NCI-H345 (cell line): ENCODE measurements at places on chromosomes 1 and 21.

GRCh38 chr1:206144605-206145004 is 27.4 kb upstream of the AVPR1B start:
- peak; percentile 22 for DNase-seq

DNA sequence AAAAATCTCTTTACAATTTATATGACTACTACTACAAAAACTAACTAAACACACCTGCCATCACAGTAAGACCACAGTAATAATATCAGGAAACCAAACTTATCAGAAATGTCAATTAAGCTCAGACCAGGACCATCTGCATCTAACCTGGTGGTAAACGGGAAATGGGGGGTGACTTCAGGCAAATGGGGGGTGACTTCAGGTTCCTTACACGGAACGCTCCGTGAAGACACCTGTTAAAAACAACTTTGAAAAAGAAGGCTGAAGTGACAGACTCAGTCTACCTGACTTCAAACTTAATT is 15.8 kb downstream of the PRDM15 start:
- DNase-seq: no peak

GRCh38 chr1:161285113-161285512 is 24.7 kb downstream of the MPZ start:
- no peak for DNase-seq

GRCh38 chr1:64766429-64766828 is 21.6 kb downstream of the RAVER2 start:
- DNase-seq: peak; percentile 13

- peak; percentile 76 for DNase-seq
Observed at GRCh38 chr1:7223334-7224080, 438.3 kb downstream of the CAMTA1 start.

DNA sequence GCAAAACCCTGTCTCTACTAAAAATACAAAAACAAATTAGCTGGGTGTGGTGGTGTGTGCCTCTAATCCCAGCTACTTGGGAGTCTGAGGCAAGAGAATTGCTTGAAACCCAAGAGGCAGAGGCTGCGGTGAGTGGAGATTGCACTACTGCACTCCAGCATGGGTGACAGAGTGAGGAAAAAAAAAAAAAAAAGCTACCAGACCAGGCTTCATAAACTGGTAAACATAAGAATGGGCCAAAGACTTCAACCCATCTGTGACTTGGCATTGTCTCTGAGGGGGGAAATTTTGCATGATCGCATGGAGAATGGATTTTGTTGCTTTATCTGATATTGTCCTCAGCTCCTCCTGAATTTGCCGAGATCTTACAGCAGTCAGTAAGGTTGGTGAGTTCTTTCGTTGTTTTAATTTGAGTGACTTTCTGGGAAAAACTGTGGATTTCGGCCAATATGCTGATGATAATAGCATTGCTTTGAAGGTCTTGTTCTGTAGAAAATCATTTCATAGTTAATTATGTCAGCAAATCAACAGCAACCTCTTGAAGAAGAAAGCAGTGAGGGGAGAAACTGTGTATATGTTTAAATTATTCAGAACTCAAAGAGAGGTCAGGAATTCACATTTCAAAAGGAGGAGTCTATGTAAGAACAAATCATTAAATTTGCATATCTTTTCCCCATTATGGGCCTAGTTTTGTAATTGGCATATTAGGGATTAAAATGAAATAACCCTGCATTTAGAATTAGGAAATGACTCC is 13.1 kb downstream of the FGGY start:
- no peak for DNase-seq

DNA sequence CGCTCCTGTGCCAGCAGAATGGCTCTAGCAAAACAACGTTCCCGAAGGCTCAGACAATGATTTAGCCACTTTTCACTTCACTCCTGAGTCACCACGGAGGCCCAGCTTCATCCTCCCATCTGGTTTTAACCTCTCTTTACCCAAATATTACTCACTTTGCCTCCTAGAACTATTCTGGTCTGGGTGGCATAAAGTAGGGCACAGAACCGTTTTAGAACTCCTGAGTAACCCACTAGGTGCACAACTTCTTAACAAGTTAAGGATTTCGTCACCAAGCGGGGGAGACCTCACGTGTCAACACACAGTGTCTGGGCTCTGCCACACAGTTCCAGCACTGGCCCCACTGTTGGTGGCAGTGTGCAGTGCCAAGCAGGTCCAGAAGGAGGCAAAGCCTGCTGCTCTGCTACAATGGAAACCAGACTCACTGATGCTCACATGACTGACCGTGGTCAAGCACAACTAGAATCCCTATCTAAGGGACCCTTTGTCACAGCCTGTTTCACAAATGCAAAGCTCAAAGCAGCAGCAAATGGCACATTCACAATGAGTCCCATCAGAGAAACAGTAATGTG is 121.7 kb downstream of the SIPA1L2 start:
- peak; percentile 7 for DNase-seq

- no peak for DNase-seq
Observed at GRCh38 chr1:22471078-22471477, 19.4 kb downstream of the ZBTB40 start.

DNA sequence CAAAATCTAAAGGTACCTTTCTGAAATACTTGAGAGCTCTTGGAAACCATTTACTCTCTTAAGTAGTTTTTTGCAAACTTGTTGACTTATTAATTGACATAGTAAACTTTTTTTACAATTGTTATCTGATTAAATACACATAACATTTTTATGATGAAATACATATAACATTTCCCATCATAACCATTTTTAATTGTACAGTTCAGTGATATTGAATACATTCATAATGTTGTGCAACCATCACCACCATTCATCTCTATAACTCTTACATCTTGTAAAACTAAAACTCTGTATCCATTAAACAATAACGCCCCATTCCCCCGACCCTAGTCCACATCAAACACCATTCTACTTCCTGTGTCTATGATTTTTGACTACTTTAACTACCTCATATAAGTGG is 95.7 kb upstream of the ZNF648 start:
- no peak for DNase-seq

GRCh38 chr1:182163821-182164223 is 102.3 kb upstream of the ZNF648 start:
- no peak for DNase-seq

GRCh38 chr1:2595812-2596529 is 9.4 kb downstream of the PRXL2B start:
- DNase-seq: no peak

- DNase-seq: no peak
Observed at GRCh38 chr1:56575865-56576264, 3.5 kb downstream of the PLPP3 start.

DNA sequence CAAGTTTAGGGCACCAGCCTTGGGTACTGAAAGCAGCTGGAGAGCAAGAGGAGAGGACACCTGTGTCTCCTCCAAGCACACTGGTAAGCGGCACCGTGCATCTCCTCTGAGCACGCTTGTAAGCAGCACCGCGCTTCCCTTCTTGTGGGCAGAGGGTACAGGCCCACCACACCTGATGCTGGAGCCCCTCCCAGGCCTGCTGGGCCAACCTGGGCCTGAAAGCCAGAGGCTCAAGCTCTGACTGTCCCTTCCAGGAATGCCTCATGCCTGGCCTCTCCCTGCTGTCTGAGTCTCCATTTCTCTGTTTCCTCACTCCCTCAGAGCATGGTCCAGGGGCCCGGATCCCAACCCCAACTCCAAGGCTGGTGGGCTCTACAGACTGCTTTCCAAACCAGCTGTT is 25.9 kb downstream of the DMBX1 start:
- no peak for DNase-seq

DNA sequence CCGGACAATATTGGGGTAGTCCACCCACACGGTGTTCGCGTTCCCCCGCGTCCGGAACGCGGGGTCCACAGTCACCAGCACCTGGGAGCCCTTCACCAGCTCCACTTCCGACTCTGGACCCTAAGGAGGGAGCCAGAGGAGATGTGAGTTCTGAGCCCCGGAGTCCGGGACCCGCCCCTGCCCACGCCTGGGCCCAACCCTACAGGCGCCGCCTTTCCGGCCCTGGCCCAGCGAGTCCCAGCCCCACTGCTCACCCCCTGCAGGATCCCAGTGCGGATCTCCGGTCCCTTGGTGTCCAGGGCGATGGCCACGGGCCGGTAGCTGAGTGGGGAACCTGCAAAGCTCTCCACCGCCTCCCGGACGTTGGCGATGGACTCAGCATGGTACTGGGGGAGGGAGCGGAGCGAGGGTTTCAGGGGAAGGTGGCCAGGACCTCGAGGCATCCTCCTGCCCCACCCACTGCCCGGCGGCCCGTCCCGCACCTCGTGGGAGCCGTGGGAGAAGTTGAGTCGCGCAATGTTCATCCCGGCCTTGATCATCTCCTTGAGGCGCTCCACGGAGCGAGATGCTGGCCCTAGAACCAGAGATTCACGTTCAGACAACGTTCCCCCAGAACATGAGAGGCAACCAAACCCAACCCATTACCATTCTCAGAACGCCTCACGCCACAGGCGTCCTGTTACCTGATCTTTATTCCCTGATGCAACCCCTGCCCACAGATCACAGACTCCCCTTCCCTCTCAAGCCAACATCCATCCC is 5.9 kb downstream of the PKLR start:
- DNase-seq: no peak

GRCh38 chr1:156935505-156936128 is 15.2 kb downstream of the LRRC71 start:
- DNase-seq: no peak

DNA sequence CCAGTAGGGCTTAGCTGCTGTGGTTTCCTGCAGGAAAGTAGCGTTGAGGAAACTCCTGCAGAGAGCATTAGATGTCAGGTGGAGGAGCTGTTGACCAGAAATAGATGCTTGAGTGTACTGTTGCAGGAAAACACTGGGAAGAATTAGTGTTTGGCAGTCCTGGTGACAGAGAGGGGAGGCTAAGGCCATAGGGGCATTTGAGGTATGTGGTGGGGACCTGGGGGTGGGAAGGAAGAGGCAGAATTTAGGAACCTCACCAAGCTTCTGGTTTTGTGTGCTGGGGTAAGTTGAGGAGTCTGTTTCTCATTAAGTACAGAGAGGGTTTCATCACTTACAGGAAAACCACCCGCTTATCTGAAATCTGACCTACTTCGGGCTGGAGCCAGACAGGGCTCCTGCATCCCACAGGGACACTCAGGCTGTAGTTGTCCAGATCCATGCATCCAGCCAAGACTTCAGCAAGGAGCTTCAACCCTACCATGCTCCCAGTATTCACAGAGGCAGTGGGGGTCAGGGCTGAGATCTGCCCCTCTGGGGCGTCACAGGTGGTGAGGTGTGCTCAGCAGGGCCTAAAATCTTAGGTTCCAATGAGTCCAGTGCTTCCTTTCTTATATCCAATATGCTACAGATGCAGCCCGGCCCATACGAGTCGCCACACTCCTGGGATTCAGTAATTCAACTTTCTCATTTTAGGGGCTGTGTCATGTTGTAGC is 15.1 kb downstream of the SH2D2A start:
- DNase-seq: no peak

DNA sequence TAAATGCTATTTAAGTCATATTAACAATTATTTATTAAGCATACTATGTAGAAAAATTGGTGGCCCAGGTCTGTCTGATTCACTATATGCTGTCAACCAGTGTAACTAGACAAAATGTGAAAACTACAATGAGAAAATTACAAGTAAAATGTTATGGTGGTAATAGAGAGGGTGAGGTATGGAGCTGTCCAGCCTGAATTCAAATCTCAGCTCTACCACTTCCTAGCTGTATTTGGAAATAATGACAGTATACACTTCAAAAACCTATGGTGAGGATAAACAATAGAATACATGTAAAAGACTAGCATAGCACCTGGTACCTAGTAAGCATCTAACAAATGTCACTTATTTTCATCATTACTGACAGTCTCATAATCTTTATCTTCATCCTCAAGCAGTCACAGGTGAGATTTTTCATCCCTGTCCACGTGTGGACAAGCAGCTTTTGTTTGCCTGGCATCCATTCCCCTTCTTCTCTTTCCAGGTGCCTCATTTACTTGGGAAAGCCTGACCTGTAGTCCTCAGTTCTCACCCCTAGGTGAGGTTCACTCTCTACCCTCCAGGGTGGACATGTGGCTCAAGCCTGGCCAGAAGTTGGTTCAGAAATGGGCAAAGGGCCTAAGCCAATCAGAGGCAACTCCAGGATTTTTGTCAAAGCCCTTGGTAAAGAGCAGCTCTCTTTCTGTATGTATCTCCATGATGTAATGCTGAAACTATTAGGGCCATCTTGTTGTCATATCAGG is 29.5 kb downstream of the EGLN1 start:
- DNase-seq: no peak

DNA sequence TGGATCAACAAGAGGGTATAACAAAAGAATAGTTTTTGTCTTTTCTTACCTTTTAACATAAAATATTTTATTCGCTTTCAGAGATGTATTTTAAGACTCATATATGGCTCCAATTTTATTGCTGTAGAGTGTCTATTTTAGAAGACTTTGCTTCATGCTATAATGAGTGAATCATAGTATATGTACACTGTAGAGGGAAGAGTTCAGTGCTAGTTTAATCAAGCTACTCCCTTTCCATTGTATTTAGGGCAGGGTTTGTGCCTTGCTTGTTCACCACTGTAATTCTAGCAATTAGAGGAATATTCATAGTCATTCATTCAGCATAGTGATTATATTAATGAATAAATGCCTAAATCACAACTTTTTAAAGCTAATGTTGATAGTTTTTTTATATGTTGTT is 78.8 kb downstream of the CEP350 start:
- DNase-seq: no peak
